HFFc6 (cell line): ENCODE measurements at places on chromosomes 7 and 10.

DNA sequence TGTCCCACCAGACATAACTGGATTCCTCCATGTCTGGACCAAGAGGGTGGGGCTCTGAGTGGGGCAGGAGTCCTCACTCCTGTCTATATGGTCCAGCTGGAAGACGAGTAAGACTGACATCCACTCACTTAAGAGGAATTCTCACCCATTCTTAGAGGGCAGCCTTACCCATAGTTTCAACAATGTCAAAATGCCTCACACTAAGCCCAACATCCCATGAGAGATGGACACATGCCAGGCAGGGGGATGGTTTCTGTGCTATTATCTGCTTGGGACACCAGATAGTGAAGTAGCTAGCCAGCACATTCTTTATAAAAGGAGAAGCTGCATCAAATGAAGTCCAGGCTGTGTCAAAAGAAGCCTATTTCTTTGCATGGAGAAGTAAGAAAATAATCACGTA lies 4.7 kb upstream of the LANCL2 start:
- DNase-seq = no peak

DNA sequence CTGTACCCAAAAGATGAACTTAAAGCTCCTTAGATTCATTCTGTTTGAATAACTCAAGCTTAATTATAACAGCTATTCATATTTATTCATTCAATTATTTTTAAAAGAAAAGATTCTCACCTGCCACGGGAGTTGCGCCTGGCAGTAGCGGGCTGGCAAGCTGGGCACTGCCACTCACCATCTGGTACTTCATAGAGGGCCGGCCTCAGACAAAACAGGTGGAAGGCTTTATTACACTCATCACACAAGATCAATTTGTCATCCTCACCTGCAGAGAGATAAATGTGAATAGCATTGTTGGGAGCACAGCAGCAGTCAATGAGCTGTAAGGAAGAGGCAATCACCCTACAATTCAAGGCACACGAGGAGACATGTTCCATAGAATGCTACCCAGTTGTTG lies 15.8 kb downstream of the FZD9 start:
- DNase-seq = no peak

DNA sequence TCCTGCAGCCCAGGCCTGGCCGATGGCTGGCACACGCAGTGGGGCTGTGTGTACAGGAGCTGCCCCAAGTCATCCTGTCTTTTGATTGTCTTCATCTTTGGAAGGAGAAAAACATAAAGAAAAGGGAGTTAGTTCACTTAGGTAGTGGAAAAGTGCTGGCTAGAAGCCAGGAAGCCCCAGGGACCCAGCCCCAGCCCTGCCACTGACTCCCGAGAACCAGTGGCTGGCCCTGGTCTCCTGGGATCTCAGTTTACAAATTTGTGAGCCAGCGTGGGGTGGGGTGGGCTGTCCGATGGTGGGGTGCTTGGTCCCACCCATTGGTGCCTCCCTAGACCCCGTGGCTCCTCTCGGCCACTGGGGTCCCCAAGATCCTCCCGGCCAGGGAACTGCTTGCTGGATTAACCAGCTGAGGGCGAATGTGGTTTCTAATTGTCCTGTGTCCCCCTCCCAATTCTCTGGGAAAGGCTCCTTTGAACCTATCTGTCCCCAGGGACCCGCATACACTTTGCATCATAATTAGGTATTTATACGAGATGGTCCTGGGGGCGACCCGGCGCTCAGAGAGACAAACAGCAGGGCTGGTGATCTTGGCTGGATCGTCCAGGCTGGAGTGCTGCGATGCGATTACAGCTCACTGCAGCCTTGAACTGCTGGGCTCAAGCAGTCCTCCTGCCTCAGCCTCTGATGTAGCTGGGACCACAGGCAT lies 16.3 kb upstream of the CHST12 start:
- DNase-seq = no peak

DNA sequence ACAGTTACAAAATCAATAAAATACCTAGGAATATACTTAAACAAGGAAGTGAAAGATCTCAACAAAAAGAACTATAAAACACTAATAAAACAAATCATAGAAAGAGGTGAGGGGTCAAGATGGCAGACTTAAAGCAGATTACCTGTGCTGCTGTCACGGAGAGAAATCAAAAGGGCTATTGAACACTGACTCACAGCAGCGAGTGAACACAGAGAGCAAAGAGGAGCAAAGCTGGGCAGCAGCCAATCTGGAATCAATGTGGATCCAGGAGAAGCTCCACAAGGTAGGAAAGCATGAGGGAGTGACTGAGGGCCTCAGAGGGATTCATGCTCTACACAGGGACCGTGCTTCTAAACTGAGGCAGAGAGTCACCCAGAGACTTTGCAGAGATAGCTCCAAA lies 562.0 kb upstream of the SEMA3D start:
- no peak for DNase-seq

- DNase-seq = no peak
These were observed 145.0 kb downstream of the RNF216 start for GRCh38 chr7:5636446-5636835.

DNA sequence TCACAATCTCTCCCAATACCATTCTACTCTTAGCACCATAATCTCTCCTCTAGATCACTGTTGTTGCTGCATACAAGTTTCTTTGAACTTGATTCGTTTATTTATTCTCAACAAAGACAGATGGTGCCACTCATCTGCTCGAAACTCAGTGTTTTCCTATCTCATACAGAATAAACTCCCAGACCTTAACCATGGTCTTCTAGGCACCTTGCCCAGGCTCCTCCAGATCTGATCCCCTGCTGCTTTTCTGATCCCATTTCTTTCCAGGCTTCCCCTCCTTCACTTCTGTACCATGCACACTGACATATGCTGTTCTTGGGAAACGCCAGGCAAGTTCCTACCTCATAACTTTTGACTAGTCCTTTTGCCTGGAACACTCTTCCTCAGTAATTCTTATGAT lies 645.7 kb downstream of the DNAJB9 start:
- DNase-seq = no peak

DNA sequence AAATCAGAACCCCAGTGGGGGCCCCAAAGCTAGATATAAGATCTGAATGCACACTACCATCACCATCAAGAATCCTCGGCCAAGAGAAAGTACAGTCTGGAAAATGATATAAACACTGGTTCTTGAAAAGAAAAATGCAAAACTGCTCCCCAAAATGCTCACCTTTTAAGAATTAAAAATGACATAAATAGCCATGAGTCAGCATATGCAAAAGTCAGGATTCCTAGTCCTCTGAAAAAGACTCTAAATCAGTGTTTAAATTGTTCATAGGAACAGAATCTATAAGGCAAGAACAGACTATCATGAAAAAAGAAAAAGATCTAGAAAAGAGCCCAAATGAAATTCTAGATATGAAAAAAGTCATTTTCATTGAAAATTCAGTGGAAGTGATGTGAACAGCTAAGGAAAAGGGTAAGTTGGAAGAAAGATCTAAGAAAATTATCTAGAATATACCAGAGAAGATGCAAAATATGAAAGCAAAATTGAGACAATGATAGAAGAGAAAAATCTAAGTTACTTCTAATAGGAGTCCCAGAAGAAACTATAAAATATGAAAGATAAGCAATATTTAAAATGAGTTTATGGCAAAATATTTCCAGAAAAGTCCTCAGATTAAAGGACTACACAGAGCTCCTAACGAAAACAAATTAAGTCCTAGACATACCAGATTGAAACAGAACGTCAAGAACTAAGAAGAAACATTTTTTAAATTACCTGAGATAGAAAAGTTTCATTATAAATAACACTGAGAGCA lies 18.9 kb downstream of the HNRNPA2B1 start:
- no peak for DNase-seq

DNA sequence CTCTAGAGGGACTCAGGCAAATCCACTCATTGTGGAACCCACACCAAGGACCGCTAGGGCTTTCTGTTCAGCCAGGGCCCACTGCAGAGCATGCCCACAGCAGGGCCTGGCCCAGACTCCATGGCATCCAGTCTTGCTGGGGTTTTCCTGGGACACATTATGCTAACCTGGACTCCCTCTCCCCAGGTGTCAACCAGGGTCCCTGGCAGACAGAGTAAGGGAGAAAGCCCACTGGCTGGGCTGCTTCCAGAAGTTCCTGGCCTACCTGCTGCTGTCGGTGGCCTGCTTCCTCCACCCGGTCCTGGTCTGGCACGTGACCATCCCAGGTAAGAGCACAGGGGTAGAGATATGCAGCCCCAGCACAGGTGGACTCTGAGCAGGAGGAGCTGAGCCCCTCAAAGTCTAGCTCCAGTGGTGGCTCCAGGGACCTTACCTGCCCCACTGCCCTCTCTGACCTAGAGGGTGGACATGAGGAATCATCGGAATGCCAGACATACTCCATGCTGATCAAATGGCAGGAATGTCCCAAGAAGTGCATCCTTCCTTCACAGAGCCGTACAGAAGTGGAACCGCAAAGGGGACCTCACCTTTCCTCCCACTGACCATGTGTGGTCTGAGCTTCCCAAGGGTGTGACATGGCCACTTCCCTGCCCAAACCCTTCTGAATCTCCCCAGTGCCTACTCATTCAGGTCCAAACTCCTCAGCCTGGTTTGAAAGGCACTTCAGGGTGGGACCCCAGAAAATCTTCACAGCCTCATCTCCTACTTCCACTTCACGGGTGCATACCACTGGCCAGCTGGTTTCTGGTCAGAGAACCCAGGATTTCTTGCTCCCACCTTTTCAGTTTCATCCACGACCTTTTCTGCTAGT lies 22.5 kb downstream of the TMEM72 start:
- DNase-seq = no peak

GRCh38 chr7:131843898-131844331 lies 287.5 kb upstream of the PODXL start:
- no peak for DNase-seq

GRCh38 chr10:26557641-26558014 lies 119.5 kb downstream of the APBB1IP start:
- DNase-seq = peak; percentile 70

GRCh38 chr10:119348516-119349240 lies 141.3 kb downstream of the GRK5 start:
- no peak for DNase-seq
